ENCODE measurements at places on chromosomes 16 and 17.

- DNase-seq, result no peak
Measured at GRCh38 chr17:49224997-49225337, 5.6 kb downstream of the PHOSPHO1 start.

- no peak for DNase-seq
Measured at GRCh38 chr17:4185656-4186055, 42.7 kb downstream of the CYB5D2 start.

- no peak for DNase-seq
Measured at GRCh38 chr17:72004011-72004427, 116.8 kb upstream of the SOX9 start.

- no peak for DNase-seq
Measured at GRCh38 chr16:71373073-71373472, 14.6 kb downstream of the CALB2 start.

GRCh38 chr17:69492410-69493071 lies 78.0 kb downstream of the MAP2K6 start:
- no peak for DNase-seq

DNA sequence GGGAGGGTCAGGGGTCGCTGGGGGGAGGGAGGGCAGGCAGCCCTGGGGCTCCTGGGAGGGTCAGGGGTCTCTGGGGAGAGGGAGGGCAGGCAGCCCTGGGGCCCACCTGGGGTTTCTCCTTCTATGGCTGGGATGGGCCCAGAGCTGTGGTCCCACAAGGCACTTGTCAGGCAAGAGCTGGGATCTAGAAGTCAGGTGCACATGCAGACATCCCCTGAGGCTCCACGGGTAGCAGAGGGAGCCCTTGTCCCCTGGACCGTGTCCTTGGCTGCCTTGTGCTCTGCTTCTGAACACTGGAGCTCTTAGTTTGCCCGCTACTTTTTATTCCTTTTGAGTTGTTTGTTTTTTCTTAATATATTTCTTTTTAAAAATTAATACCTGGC lies 1.8 kb downstream of the TUBB3 start:
- no peak for DNase-seq

DNA sequence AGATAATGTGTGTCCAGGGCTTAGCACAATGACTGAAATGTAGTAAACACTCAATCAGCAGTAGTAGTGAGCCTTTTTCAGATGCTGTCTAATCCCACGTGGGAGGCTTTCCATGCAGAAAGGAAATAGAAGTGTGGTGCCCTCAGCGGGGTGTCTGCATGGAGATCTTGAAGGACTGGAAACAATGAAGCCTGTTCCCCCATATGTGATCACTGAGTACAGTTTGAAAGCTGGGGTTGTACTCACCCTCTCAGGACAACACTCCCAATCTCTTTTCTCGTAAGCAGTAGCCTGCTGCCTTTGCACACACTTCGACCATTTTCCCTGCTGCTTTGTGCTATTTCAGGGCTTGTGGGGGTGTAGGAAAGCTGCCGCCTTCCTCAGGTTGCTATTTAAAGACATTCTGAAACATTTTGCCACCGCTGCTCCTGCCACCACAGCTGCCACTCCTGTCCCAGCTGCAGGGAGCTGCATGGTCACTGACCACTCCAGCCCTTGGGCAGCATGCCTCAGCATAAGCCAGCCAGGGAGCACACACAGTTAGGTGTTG lies 40.6 kb upstream of the HAS3 start:
- no peak for DNase-seq

DNA sequence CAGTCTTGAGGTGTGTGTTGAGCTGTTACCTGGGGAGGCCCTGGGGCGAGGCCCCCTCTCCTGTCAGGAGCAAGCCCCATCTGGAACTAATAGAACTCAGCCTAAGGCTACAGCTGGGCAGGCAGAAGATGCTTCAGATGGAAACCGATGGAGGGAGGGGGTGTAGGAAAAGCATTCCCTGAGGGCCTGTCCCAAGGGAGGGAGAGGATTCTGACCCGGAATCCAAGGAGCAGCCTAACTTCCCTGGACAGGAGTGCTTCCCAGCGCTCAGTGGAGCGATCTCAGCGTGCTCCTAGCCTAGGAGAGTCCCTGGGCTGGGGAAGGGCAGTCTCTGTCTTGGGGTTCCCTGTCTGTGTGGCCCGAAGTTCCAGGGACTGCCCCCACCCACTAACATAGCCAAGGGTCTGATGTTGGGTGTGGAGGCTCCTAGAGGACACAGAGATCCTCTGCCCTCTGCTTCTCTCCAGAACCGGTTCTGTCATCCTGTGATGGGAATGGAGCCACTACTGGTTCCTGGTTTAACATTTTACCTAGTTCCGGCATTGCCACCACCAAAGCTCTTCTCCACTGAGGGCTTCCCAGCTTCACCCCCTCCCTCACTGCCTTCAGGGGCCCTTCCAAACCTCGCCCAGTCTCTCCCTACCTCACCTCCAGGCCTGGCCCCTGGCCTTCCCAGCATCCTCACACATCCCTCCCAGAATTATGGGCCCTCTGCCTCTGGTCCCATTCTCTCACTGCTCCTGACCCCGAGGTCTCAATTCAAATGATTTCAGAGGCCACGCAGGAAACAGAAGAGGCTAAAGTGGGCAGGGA lies 58.7 kb downstream of the RTN4RL1 start:
- DNase-seq, result no peak

DNA sequence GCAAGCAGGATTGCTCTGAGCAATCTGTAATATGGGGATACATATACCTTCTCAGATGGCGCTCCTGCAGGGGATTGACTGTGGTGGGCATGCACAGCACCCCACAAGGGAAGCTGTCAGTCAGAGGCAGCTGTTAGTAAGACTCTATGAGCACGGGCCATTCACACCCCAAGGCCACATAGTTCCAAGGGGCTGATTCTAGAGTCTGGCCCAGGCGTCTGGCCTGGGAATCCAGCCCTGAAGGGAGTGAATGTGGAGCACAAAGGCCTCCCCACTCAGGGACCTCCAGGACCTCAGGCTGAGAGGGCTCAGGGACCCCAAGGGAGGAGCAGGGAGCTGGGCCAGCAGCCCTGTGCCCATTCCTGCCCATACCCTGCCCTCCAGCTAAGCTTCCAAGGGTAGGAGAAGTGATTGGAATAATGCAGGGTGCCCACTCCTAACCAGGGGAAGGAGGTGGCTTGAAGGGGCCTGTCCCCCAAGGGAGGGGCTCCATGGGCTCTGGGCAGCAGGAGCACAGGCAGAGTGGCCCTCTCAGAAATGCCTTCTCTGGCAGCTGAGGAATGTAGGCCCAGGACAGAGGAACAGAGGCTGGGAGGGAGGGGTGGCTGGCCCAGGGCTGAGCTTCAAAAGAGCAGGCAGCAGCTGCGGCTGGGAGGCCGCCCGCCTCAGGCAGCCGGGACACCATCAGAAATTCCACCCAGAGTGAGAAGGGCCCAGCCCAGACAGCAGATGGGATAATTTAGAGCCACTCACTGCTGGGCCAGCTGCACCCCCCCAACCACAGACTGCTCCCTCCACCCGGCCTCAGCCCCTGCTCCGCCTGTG lies 48.9 kb upstream of the MRPS23 start:
- DNase-seq, result no peak
